ENCODE measurements at places on chromosomes 4 and X. TPM values are rescaled to one million over a fixed set of nuclear protein-coding genes. Genes with fewer than 3 reads are reported as not detected.

DNA sequence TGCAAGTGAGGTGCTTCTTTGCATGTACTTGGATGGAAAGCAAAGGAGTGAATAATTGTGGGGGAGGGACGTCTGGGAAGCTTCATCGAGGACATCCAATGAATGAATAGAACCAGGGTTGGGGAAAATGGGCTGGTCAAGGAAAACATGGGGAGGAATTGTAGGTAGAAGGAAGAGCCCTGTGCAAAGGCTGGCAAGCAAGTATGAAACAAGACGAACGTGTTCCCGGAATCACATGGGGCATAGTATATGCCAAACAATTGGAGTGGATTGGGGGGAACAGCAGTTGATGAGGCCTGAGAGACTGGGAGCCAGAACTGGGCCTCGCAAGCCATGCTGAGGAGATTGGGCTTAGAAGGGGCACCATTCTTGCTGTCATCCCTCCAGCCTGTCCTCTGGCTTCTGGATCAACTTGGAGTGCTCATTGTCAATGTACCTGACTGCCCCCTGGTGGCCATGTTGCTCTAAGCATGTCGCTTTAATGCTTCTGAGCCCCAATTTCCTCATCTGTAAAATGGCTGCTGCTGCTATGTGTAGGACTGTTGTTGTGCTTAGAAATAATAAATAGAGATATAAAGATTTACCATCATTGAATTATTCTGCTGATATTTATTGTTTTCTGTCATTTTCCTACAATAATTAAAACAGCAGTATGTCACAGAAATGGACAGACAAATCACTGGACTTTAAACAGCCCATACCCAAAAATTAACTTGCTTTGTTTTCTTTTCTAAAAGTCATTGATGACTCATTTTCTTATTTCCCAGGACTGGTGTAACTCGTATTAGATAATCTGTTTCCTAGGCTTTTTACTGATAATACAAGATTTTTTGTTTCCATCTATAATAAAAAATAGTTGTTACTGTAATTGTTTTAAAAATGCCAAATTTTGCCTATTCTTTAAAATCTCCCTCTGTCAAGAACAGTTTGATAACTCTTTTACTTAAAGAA, 66.4 kb downstream of the JADE3 start:
- DNase-seq: peak; percentile 77

GRCh38 chr4:168604496-168605373, 107.9 kb downstream of the PALLD start:
- DNase-seq: no peak

DNA sequence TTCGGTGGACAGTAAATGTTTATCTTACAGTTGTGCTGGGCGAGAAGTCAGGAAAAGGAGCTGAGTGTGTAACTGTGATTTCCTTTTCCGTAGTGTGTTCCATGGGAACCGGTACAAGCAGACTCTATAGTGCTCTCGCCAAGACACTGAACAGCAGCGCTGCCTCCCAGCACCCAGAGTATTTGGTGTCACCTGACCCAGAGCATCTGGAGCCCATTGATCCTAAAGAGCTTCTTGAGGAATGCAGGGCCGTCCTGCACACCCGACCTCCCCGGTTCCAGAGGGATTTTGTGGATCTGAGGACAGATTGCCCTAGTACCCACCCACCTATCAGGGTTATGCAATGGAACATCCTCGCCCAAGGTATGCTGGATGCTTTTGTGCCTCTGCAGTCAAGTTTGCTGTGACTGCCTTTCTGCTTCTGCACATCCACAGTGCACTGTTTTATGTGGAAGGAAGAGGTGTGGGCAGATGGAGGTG, 27.4 kb downstream of the NOCT start:
- DNase-seq: no peak

- no peak for DNase-seq
Measured at GRCh38 chr4:165864271-165864670, 8.8 kb upstream of the TLL1 start.

DNA sequence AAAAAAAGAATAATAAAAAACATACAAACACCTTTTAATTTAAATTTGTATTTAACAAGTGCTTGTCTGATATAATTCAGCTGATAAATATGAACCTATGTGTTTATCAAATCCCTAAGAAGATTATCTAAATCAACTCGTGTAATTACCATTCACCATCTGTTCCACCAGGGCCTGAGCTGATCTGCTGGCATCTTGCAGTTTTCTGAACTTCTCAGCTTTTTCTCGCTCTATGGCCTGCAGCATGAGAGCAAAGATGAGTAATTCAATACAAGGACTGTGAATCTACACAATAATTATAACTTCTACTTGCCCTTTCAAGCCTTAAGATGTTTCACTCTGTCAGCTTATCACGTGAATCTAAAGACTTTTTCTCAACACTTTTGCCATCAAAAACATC, 709.7 kb downstream of the DMD start:
- no peak for DNase-seq

GRCh38 chr4:88138561-88138960, 19.9 kb downstream of the ABCG2 start:
- DNase-seq: no peak

- peak; percentile 5 for DNase-seq
Measured at GRCh38 chrX:65871671-65872311, 168.1 kb downstream of the VSIG4 start.

DNA sequence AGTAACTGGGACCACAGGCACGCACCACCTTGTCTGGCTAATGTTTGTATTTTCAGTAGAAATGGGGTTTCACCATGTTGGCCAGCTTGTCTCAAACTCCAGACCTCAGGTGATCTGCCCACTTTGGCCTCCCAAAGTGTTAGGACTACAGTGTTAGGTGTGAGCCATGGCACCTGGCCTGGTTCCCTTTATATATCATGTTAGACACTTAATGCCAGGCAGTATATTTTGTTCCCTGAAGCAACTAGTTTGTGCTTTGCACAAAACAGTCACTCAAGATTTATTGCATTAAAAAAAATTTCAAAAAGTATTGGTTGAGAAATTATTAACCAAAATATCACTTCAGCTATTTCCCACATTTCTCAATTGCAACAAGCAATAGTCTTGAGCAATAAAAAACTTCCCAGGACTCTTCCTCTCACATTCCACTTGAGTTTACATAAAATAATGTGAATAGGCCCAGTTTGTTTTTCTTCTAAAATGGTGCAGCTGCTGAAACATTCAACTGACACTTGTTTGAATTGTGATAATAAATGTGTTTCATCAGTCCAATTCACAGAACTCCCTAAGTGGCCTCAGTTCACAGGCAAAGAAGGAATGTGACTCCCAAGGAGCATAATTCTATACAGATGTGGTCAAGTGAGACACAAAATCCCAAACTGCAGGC, 22.7 kb downstream of the CXCL1 start:
- DNase-seq: no peak

GRCh38 chr4:150510176-150510865, 71.6 kb upstream of the MAB21L2 start:
- DNase-seq: no peak

Gene DRD5
- not detected for total RNA-seq

Gene MAGEA10
- total RNA-seq: not detected
